ENCODE measurements at places on chromosomes 13 and 19.

- no peak for DNase-seq
Observed at GRCh38 chr13:26992951-26993719, 178.5 kb downstream of the USP12 start.

GRCh38 chr13:41825691-41826090 lies 135.2 kb downstream of the VWA8 start:
- no peak for DNase-seq

DNA sequence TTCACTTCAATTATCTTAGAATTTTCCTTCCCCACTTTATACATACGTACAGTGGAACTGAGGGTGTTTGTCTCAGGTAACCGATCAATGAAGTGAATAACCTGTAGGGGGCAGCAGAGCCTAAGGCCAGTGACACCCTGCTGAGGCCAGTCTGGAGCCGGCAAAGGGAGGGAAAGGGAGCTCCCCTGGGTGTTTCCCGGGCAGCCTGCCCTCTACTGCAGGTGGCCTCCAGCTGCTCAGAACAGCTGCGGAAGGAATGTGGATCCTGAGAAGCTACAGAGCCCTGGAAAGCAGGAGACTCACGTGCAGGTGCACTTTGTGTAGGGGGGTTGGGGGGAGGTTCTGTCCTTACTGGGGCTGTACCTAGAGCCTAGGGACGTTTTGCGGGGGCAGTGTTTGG lies 832 bp upstream of the ZNF491 start:
- DNase-seq = peak; percentile 83

DNA sequence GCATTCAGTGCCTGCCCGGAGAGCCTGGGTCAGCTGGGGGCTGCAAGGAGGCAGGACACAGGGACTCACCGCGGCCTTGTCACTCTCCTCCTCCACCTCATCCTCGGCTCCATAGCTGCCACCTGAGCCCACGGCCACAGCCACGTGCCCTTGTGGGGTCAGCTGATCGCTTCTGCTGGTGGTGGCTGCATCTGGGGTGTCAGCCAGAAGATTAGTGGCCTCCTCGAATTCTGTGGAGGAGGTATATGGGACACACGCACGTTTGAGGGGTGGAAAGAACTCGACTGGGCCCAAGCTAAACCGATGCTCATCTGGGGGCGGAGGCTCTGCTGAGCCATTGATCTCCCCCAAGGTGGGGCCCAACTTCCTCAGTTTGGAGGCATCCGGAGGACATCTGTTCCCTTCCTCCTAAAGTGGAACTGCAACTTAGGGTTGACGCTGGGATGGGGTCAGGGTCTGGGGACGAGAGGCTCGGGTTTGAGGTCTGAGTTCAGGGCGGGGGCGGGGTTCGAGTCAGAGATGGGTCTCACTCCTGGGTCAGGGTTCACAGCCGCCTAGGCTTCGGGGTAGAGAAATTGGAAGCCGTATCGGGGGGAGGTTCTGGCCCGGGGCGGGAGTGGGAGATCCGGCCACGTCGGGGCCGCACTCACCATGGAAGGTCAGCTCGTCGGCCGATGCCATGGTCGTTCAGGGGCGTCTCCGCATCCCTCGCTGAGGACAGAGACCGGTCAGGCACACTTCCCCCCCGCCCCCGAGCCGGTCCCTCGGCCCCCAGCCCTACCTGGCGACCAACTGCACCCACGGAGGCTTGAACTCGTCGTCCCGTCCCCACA lies 493 bp downstream of the YIPF2 start:
- no peak for DNase-seq

Data from mesenchymal stem cell (in vitro differentiated cells and primary cell).